ENCODE measurements at places on chromosomes 12 and 14.

DNA sequence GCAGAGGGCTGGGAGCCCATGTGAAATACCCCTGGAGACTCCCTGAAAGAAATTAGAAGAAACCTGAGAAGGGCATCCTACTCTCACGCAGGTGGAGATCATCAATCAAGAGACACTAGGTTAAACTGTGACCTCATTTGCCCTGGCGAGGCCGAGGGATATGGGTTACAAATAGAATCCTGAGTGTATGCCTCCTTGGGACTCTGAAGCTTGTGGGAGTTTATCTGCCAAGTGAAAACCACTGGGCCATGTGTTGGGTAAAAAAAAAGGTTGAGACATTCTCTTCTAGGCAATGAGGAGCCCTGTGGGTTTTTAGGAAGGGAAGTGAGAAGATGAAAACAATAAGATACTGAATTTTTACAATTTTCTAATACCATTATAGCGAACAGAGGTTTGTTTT is 160.7 kb upstream of the ARID2 start:
- DNase-seq: no peak

DNA sequence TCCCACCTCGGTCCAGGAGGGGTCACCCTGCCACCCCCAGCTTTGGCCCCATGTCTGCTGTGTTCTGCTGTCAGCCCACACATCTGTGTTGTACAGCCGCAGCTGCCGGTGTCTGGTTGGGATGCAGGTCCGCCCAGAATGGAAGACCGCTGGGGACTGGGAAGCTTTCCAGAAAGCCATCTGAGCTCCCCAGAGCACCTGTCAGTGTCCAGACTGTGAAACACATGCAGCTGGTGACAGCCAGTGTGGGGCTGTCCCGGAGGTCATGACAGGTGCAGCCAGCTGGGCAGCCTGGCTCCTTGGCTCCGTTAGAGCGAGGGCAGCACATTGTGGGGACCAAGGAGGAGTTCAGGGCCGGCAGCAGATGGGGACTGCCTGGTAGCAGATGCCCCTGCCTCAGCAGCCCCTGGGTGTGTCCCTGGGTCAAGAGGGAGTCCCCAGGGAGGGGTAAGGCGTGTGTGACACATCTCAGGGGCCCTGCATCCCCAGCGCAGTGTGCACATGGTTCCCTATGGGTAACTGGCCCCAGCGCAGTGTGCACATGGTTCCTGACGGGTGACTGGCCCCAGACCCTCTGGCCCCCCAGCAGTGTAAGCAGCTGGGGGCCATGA is 16.4 kb downstream of the CEP170B start:
- DNase-seq: no peak

DNA sequence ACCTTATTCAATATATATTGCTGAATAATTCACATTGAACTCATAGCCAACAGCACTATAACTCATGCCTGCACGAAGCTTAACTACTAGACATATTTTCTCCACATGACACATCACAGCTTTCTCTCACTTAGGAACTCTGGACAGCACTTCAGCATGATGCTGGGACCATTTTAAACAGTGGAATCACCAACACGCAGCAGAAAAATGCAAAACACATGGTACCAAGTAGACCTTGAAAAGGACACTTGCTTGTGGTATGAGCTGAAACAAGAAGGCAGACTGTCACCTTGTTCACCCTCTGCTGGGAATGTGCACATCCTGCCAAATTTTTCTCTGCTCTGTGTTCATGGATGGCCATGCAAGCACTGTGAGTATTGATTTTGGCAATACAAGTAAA is 34.8 kb upstream of the CD9 start:
- DNase-seq: no peak

DNA sequence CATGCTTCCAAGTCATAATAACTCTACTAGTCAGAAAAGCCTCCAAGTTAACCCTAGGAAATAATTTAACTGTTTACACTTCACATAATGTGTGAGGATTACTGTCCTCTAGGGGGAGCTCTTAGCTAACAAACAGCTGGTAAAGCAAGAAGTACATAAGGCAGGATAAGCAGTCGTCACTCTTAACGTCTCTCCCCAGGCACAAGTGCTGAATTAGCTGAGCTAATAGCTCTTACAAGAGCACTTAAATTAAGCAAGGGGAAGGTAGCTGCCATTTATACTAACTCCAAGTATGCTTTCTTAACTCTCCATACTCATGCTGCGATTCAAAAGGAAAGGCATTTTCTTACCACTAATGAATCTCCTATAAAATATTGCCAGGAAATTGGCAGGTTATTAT is 79.3 kb upstream of the TSPAN11 start:
- DNase-seq: no peak

GRCh38 chr12:54304187-54304810 is 3.5 kb upstream of the NFE2 start:
- no peak for DNase-seq

DNA sequence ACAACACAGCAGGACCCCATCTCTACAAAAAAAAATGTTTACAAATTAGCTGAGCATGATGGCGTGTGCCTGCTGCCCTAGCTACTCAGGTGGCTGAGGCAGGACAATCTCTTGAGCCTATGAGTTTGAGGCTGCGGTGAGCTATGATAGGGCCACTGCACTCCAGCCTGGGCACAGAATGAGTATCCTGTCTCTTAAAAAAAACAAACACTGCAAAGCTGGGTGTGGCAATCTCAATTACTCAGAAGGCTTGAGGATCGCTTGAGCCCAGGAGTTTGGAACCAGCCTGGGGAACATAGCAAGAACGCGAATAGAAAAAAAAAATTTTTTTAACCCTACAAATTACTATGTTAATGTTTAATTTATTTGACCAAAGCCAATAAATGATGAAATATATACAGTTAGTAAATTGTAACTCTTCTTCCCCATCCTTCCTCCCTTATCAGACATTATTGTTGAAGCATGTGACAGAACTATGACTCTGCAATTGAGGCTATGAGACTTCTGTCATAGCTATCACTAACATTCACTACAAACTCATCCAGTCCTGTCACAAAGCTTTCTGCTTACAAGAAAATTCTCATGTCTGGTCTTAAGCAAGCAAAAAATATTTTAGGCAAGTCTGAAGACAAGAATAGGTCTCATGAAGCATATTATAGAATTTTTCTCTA is 9.8 kb downstream of the BTBD7 start:
- DNase-seq: no peak

DNA sequence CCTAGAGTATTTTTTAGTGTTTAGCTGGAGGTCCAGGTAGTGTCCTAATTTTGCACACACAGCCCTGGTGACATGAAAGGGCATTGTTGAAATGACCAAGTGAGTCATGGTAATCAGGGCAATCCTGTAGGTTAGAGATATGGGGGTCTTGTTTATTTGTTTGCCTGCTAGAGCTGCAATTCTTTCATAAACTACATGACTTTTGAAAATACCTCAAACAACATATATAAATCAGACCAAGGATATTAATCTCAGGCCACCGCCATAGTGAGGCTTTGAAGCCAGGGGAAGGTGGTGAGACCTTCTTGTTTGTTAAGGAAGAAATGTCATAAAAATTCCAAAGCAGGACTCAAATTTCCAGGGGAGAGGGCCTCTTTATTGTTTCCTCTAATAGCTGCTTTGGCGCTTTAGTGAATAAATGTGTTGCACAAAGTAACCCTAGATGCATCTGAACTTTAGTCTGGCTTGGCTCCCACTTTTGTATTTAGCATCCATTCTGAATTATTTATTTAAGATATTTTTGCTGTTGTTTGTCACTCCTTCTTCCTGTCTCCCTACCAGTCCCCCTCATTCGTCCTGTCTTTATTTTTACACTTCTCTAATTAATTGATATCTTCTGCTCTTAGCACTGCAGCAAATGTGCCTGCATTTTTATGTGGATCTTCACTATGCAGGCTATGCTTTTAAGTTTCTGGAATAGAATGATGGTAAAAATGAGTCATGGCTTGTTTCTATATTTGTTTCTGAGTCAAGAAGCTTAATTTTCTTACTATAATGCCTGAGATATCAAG is 430.3 kb downstream of the RAD51B start:
- no peak for DNase-seq

GRCh38 chr12:9973949-9974348 is 2.7 kb downstream of the CLEC12A start:
- no peak for DNase-seq

DNA sequence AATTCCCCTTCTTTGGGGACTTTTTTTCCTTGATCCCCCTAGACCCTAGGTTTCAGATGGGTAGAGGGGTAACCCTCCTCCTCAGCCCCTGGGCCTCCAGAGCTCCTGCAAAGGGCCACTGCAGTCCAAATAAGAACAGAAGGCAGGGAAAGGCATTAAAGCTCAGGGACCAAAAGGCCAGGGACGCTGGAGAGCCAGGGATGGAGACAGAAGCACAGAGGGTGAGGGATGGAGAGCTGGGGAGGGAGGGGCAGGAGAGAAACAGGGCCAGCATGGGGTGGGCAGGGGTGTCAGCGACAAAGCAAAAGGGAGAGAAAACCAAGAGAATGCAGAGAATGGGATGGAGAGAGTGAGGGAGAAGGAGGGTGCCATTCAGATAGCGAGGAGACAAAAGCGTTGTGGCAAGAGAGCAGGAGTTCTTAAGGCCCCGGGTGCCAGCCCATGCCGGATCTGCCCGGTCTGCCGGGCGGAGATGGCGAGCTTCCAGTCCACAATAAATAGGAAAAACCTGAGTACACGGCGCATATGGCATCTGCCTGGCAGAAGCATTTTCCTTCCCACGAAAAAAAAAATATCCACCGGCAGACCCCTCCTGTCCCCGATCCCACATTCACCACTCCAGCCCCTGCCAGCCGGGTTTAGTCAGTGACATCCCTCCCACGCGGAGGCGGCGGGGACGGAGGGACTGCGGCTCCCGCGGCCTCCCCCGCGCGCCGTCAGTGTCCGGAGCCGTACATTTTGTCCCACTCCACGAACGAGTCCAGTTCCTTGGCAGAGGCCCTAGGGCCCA is 28.6 kb downstream of the FIGNL2 start:
- DNase-seq: no peak

DNA sequence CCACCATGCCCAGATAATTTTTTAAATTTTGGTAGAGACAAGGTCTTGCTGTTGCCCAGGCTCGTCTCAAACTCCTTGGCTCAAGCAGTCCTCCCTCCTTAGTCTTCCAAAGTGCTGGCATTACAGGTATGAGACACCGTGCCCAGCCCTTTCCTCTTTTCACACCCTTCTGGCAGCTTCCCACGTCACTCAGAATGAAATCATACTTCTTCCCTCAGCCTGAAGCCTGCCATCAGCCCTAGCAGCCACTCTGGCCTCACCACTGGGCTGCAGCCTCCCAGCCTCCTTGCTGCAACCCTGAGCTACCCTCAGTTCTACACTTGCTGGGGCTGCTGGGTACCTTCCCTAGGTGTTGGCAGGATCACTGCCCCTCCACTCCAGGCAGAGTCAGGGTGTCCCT is 18.2 kb downstream of the ANKRD9 start:
- no peak for DNase-seq

DNA sequence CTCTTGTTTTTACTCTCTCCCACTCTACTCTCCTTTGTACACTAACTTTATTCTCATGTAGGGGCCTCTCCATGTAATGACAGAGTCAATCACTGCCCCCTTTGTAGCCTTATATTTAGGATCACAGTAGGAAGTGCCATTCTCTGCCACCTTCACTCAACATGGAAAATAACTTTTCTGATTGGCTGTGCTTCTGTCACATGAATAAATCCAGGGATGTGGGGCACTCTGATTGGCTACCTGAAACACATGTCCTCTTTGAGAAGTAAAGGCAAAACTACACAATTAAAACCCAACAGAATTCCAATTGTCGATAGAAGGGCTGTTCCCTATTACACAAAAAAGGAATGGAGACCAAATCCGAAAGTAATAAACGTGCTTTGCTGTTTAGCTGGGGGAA is at the start of gene RNASE9:
TSS of gene RNASE9 (minus strand) at position 87 of the 400 bp plus-strand sequence.
- no peak for DNase-seq

DNA sequence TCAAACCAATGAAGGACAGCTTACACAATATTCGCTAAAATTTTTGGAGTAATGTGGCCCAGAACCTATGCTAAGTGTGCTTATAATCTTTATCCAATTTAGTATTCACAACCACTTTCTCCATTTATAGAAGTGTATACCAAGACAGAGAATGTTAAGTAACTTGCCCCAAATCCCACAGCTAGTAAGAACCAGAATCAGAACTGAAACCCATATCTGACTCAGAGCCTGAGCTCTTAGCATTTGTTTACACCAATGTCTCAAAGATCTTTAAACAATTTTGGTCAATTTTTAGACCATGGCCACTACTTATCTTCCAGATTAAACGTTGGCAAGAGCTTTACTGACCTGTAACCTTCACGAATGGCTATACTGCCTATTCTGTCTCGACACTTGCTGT is 53.0 kb downstream of the PAPLN start:
- DNase-seq: no peak

GRCh38 chr12:111185889-111186227 is 183.0 kb downstream of the PHETA1 start:
- no peak for DNase-seq

- DNase-seq: no peak
Observed at GRCh38 chr12:100401660-100402059, 44.8 kb downstream of the SLC17A8 start.

DNA sequence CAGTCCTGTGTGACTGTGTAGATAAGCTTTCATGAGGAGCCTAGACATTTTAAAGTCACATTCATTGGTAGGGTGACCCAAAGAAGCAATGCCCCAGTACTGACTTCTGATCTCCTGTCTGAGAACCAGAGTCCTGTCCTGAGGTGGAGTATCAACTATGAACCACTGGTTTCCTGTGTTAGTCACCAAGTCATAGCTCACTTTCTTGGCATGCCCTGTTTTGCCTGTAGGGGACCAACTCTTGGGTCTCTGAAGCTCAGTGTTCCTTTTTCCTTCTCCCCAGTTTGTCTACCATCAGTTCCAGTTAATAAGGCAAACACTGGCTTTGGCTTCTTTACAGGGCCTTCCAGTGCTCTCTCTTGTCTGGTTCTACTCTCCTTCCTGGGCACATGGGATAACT is 97.4 kb downstream of the C12orf75 start:
- DNase-seq: no peak

DNA sequence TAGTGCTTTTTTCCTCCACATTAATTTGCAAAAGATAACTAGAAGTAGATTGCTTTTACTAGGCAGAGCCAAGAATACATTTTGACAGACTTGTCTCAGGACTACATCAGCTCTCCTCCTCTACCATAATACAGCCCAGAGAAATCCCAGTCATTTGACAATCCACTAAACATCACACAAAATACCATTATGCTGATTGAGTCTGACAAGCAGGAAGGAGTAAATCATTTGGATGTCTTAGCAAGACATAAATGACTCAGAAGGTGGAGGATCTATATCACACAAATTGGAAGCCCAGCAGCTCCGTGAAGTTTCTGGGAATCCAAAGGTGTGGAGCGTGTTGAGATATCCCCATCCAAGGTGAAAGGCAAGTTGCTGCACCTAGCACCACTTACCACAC is 75.4 kb upstream of the FKBP4 start:
- DNase-seq: no peak

Data from effector memory CD4-positive, alpha-beta T cell (primary cell).